ENCODE measurements at places on chromosomes 6 and 20. TPM values are rescaled to one million over a fixed set of nuclear protein-coding genes. Genes with fewer than 3 reads are reported as not detected.

DNA sequence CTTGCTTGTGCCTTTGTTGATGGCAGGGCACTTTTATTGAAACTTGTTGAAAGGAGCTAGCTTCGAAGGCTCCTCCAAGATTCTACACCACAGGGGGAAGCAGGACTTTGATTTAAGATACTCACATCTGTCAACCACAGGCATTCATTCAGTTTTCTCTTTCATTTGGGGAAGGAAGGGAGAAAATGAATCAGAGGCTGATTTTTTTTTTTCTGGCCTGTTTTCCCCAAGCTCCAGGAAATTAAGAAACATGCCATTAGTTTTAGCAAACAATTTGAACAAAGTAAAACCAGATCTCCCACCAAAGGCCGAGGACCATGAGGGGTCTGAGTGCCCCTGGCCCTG is 8.7 kb upstream of the APCDD1L start:
- peak; percentile 33 for DNase-seq

The NEURL2 gene
- total RNA-seq: 8.0 TPM

GRCh38 chr6:69019832-69020231 is 384.8 kb downstream of the ADGRB3 start:
- DNase-seq: peak; percentile 18

GRCh38 chr20:49399329-49399728 is 83.1 kb downstream of the KCNB1 start:
- DNase-seq: peak; percentile 20

- no peak for DNase-seq
Observed at GRCh38 chr6:47235964-47236760, 73.5 kb downstream of the TNFRSF21 start.

The OR2H1 gene
- total RNA-seq: not detected

DNA sequence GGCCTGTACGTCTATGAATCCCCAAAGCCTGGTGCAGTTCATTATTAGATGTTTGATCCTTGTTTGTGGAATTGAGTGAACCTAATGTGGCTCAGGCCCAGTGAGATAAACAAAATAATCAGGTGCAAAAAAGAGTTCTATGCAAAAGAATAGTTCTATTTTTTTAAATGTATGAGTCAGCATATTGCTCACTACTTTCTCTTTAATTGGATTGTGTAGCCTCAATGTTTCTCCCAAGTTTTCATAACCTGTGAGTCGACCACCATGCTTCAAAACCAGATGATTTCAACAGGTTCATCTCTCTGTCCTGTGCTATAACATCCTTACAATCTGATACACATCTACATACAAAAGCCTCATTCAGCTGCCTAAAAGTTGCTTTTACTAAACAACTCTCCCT is 116.5 kb upstream of the HDAC2 start:
- peak; percentile 12 for DNase-seq

The SLC35B3 gene
- total RNA-seq: 18.2 TPM

GRCh38 chr6:70375166-70375565 is 38.1 kb upstream of the FAM135A start:
- peak; percentile 15 for DNase-seq

- no peak for DNase-seq
Observed at GRCh38 chr6:149130508-149130907, 187.0 kb upstream of the TAB2 start.

DNA sequence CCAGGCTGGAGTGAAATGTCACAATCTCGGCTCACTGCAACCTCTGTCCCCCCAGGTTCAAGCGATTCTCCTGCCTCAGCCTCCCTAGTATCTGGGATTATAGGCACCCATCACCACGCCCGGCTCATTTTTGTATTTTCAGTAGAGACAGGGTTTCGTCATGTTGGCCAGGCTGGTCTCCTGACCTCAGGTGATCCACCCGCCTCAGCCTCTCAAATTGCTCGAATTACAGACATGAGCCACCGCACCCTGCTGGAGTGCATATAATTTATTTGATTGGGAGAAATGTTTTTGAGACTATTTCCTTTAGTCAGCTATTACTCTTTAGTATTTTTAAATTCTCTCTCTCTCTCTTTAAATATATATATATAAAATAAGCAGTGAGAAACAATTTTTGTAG is 29.8 kb downstream of the FAM83B start:
- DNase-seq: no peak

DNA sequence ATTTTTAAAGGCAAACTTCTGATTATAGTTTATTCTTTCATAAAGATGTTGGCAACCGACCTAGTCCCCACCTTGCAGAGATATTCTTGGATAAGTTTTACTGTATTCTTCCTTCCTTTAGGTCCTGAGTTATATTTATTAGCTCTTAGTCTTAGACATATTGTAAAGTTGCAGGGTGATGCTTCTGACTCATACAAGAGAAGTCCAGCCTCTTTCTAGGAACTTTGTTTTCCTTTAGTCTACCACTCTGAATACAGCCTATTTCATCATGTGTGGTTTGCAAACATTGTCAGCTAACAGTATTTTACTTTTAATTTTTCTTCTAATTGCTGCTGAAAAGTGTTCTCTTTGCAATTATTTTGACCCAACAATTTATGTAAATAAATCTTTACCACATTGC is 686.7 kb downstream of the COL12A1 start:
- DNase-seq: peak; percentile 56

The EYS gene
- total RNA-seq: not detected

DNA sequence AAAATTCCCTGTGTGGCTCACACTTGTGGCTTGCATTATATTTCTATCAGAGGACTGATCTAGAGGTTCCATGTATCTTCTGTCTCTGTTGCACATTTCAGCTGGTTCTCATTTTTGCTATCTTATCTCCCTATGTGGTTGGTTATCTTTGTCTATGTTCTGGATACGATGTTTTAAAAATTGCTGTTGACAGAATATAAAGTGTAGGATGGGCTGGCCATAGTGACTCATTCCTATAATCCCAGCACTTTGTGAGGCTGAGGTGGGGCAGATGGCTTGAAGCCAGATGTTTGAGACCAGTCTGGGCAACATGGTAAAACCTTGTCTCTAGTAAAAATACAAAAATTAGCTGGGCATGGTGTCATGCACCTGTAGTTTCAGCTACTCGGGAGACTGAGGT is 9.9 kb upstream of the ULBP3 start:
- peak; percentile 60 for DNase-seq

The TRDN gene
- not detected for total RNA-seq

GRCh38 chr6:40640599-40641227 is 53.5 kb upstream of the LRFN2 start:
- DNase-seq: no peak

The HRH3 gene
- not detected for total RNA-seq

DNA sequence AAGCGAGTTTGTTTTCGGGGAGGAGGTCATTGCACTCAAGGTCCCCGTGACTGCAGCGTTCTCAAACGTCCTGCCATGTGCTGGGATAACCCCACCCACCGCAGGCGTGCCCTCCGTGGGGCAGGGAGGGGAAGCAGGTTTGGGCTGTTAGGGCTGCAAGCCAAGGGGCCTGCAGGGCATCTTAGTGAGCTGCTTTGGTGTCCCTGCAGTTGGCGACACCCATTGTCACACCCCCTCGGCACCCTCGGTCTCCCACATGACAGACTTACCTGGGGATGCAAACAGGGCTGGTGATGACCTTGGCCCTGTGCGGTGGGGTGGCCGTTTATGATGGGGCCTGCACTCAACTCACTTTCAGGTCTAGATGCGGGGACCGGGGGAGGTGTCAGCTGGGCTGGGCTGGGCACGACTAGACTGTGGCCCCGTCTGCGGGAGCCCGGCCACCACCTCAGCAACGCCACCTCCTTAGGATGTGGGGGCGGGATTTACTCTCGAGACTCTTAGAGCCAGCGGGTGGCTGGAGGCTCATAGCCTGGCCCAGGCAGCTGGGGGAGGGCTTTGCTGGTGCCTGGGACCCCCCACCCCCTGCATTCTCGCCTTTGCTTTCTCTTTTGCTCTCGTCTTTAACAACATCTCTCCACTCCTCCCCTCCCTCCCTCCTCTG is 6.5 kb upstream of the GATA5 start:
- DNase-seq: no peak

The PPIL6 gene
- 8.5 TPM for total RNA-seq

DNA sequence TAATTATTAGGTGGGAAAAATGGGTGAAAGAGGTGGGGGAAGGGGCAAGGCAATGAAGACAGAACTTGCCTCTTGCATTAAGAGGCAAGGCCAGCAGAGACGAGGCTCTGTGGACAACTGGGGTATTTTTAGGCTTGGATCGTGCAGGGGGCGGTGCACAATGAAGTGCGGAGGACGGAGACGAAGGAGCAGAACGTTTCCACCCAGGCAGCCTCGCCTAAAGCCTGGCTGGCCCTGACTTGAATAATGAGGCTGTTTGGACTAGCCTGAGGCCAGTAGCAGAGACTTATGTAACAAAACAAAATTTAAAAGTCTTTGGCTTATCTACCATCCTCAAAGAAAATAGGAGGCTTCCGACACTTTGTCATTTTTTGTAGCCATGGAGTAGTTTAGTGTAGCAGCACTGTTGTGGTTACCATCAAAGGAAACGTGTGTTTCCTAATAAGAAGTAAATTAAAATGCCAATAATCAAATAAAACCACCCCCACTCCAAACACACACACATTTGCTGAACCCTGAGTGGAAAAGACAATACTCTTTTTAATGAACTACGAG is 370.0 kb upstream of the CNR1 start:
- DNase-seq: no peak

DNA sequence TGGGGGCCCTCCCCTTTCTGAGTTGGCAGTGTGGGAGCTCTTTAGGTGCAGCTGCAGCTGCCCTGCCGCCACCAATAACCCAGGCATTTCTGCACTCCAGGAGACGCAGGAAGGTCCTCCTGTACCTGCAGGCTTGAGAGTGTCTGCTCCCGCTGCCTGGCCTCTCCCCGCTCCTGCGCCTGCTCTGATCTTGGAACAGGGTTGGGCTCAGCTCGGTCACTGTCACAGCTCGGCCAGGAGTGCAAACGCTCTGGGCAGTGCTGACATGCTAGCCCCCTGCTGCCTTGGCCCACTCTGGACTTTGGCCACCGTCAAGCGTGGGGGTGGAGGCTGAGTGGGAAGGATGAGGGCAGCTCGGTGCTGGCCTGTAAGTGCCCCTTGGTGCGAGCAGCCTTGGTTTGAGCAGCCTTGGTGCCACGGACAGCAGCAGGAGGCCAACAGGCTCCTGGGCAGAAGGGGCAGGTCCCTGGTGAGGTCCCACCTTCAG is 738.1 kb upstream of the GJE1 start:
- DNase-seq: no peak

The EPPIN gene
- total RNA-seq: not detected

GRCh38 chr20:62244644-62245108 is 6.4 kb downstream of the OSBPL2 start:
- no peak for DNase-seq

The KCNQ5 gene
- 4.9 TPM for total RNA-seq

The TRAM2 gene
- 69.6 TPM for total RNA-seq

- DNase-seq: no peak
Observed at GRCh38 chr20:23095499-23095898, 9.4 kb upstream of the CD93 start.

The TMEM200A gene
- total RNA-seq: 44.2 TPM

- peak; percentile 78 for DNase-seq
Observed at GRCh38 chr20:58647796-58648501, 3.1 kb upstream of the STX16 start.

The NHLRC1 gene
- total RNA-seq: 3.1 TPM

DNA sequence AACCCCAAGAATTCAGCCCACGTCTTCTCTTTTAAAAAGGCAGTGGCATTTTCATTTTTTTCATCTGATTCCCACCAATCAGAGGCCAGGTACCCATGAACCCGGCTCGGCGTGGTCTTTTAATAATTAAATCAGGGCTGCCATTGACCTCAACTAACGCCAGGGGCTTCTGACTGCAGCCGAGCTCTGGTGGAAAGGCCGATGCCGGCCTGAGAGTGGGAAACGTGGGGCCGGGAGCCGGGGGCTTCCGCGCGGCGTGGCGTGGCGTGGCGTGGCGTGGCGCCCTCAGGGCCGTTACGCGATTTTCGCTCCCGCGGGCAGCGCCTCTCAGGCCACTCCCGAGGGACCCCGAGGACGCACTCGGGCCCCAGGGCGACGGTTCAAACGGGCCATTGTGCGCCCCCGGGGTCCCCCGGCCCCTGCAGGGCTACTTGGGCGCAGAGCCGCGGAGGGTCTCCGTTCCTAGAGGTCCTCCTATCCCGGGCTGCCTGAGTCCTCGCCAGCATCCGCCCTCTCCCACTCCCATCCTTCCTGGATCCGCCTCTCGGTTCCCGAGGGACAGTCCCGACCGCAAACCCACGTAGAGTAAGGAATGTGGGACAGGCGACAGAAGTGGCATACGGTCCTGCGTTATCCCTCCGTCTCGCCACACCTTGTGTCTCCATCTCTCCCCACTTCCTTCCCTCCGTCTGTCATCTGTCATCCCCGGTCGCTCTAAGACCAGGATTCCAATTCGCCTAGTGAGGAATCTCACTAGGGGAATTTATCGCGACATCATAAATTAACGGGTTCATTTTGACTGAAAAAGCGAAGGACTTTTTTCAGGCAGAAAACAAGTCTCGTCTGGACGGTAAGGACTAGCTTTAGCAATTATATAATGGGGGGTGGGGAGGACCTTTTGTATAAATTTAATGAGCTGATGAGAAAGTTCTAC is 876 bp upstream of the TBPL1 start:
- peak; percentile 83 for DNase-seq

DNA sequence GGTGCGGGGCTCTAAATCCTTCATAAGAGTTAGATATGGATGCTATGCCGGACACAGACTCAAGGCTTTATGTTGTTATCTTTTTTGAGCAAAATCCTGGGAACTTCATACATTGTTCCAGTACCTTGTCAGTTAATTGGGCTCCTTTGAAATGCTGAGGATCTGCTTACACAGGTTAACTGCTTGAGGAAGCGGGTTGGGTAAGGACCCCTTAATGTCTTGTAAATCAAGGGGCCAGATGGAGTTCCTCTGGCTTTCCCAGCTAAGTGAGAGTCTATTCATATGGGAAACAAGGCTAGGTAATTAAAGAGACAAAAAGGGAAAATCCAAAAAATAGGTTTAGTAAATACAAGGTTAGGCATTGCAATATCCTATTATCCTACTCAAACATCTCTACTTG is 141.5 kb downstream of the OR2B2 start:
- no peak for DNase-seq

DNA sequence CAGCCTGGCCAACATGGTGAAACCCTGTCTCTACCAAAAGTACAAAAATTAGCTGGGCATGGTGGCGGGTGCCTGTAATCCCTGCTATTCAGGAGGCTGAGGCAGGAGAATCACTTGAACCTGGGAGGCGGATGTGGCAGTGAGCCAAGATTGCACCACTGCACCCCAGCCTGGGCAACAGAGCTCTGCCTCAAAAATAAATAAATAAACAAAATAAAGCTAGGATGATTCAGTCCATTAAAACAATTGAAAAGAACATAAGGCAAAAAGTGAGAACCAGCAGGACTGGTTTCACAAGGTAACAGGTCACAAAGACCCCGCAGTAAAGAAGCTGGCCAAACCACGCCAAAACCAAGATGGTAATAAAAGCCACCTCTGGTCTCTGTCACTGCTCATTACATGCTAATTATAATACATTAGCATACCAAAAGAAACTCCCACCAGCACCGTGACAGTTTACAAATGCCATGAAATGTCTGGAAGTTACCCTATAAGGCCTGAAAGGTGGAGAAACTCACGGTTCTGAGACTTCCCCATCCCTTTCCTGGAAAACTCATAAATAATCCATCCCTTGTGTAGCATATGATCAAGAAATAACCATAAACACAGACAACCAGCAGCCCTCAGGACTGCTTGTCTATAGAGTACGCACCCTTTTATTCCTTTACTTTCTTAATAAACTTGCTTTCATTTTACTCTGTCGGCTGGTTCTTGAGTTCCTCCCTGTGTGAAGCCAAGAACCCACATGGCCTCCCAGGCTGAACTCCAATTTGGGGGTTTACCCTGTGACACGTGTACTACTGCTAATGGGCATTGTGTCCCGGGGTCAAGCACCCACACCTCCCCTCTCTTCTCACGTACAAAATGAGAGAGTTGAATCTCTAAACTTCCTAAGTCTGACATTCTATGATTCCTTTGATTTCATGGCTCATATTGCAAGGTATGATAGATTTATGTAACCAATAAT is 10.2 kb downstream of the LAMA4 start:
- DNase-seq: no peak
